Lower lobe of right lung (tissue), 2 donors: ENCODE measurements at places on chromosomes 5 and 9. TPM values are rescaled to one million over a fixed set of nuclear protein-coding genes. Genes with fewer than 3 reads are reported as not detected.
A peak's percentile ranks its signal among the peaks of the same experiment; 100 is the strongest.

DNA sequence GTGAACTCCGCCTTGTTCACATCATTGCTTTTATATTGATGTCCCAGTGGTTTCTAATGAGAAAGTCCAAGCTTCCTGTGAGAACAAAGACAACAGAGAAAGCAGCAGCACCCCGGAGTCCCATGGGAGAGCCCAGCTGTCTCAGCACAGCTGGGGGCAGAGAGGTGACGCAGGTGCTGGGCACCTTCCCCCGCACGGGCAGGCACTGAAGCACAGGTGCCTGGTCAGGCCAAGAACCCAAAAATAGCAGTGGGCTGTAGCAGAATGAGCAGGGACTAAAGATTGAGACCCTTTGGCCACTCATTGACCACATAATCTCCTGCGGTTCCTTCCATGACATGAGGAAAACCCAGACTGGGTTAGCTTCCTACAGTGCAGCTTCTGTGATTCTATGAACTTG lies 18.8 kb downstream of the SRD5A1 start:
- no peaks in the 10 kb centered on the region for H3K27me3 ChIP-seq
- H3K4me3 ChIP-seq, result no peak overlapping the region
- no peak for DNase-seq

GRCh38 chr5:11709021-11709420 lies 195.2 kb downstream of the CTNND2 start:
- H3K36me3 ChIP-seq, result no peaks in the 10 kb centered on the region
- H3K4me1 ChIP-seq, result no peaks in the 10 kb centered on the region
- H3K27ac ChIP-seq, result no peak overlapping the region

- no peak overlapping the region for H3K4me3 ChIP-seq
- peak overlapping the region; percentile 5 for H3K27ac ChIP-seq
- H3K36me3 ChIP-seq, result no peaks in the 10 kb centered on the region
These were observed 34.8 kb downstream of the TMEM252 start for GRCh38 chr9:68505681-68506409.

- no peaks in the 10 kb centered on the region for H3K36me3 ChIP-seq
- H3K27ac ChIP-seq, result peak overlapping the region; percentile 12
- peaks cover 14% of the 10 kb centered on the region for H3K4me1 ChIP-seq
- H3K27me3 ChIP-seq, result no peaks in the 10 kb centered on the region
- no peak overlapping the region for H3K4me3 ChIP-seq
These were observed 165.0 kb upstream of the MPDZ start for GRCh38 chr9:13444245-13445102.

DNA sequence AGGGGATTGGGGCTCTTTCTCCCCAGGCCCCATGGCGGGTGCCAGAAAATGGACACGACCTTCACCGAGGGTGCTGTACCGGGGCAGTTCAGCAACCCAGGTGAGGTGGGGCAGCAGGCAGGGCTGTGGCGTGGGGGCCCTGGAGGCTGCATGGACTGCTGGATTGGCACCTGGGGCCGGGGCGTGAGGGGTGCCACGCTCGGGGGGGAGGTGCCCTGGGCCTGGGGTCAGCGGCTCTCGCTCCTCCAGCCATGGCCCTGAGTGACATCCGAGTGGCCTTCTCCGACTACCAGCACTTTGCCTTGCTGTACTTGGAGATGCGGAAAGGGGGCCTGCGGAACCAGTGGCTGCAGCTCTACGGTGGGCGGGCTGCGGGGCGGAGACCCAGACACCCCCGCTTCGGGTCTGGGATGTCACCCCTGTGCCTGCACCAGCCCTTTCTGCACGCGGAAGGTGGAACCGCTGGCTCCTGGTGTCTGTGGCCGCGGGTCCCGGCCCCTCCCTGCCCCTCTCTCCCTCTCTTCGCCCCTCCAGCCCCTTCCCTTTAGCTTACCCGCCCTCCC lies 1.8 kb downstream of the LCNL1 start:
- H3K27ac ChIP-seq, result no peak overlapping the region
- peaks cover 19% of the 10 kb centered on the region for H3K4me1 ChIP-seq
- peaks cover 28% of the 10 kb centered on the region for H3K27me3 ChIP-seq
- H3K36me3 ChIP-seq, result no peaks in the 10 kb centered on the region

DNA sequence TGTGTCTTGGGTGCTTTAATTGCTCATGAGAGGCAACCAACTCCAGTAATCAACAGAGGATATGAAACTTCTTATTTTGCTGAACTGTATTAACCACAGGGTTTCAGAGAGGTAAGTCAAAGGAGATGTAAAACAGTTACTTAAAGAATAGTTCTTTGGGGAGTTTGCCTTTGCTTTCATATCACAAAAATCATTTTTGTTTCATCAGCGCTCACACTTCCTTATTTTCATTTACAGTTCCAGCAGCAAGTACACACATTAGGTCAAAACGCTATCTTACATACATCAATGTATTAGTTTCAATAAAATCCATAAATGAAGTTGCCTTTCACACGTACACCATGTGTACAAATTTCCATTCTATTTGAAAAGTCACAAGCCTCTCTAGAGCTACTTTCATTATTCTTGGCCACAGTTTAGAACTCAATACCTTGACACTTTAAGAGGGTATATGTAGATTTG lies 50.1 kb downstream of the ST8SIA4 start:
- peaks cover 5% of the 10 kb centered on the region for H3K36me3 ChIP-seq
- H3K4me1 ChIP-seq, result peaks cover 13% of the 10 kb centered on the region
- no peaks in the 10 kb centered on the region for H3K27me3 ChIP-seq
- no peak overlapping the region for H3K27ac ChIP-seq
- no peak overlapping the region for H3K4me3 ChIP-seq

GRCh38 chr9:96279932-96280331 lies 22.0 kb downstream of the HSD17B3 start:
- no peak for DNase-seq
- no peaks in the 10 kb centered on the region for H3K27me3 ChIP-seq
- H3K4me3 ChIP-seq, result no peak overlapping the region

The FAM169A gene
- total RNA-seq, result 1.1 TPM

The CDKN2B-AS1 gene
- 2.4 TPM for total RNA-seq
